Stimulated activated CD4-positive, alpha-beta T cell treated with anti-CD3 and anti-CD28 coated beads, TNF-alpha, amount 100 ng/mL, for 1 hour (primary cell): ENCODE measurements at places on chromosomes 2 and 18.

DNA sequence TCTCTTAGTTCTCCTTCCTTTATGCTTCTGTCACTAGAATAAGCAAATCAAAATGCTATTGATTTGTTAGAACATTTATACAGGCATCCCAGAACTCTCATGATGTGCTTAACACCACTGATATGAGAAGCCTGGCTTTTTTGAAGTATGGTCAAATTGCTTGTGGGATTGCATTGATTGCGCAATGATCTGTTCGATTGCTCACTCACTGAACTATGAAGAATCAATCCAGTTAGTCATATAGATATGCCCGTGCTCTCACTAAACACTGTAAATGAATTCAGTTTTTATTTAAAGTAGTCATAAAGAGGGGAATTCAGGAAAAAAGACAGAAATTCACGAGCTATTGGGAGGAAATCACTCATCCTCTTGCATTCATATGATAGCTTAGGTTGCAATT, 1237.8 kb downstream of the SUCLG1 start:
- no peak for DNase-seq

DNA sequence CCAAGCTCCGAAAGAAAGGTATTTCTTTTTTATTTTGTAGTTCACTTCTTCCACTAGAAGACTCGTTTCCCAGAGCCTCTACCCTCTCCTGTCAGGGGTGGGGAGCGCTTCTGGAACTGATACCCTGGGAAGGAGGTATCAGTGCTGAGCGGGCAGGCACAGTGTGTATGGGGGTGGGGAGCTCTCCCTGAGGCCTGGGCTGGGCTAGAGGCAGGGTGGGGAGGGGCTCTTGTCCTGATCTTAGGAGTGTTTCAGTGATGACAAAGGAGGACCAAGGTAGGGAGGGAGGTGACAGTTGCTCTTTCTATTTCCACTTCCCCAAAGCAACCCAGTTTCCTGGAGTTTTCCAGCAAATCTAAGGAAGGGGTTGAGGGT, 65.4 kb downstream of the ARHGAP25 start:
- no peak for DNase-seq

GRCh38 chr2:226579519-226579918, 220.1 kb downstream of the IRS1 start:
- DNase-seq = no peak

GRCh38 chr2:137659616-137660015, 304.7 kb upstream of the HNMT start:
- DNase-seq = no peak

DNA sequence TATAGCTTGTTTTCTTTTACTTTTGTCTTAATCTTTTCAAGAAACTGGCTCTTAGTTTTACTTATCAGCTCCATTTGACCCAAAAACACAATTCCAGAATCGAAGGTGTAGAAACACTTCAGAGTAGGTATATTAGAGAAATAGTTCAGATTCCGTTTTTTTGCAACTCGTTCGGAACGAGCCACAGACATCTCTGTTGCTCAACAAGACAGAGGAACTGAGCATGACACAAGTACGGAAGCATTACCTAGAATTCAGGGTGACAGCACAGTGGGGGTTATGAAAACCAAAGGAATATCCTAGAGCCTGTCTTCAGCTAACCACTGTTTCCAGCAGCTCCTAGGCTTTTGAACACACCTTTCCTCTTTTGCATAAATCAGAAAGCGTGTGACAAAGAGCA, 5.0 kb downstream of the HRH4 start:
- DNase-seq = no peak

GRCh38 chr2:100894796-100895156, 74.8 kb downstream of the NPAS2 start:
- no peak for DNase-seq

- no peak for DNase-seq
Observed at GRCh38 chr2:12271589-12271984, 445.1 kb upstream of the TRIB2 start.

DNA sequence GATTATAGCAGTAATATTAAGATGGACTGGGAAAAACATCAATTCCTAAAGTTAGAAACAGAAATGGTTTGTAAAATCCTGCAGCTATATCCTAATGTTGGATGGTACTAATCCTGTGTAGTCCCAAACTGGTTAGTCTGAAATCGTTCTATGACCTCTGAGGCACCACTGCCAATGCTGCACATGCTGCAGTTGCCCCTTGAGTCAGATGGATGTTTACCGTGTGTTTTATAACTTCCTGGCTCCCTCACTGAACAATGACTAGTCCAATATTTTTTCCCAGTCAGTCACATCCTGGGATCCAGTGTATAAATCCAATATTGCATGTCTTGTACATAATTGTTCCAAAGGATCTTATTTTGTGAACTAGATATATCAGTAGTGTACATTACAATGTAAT, 226.7 kb upstream of the PKDCC start:
- no peak for DNase-seq

- DNase-seq = no peak
Observed at GRCh38 chr2:52510432-52510831, 1257.2 kb upstream of the CHAC2 start.

- DNase-seq = no peak
Observed at GRCh38 chr18:71028285-71028762, 739.5 kb downstream of the SOCS6 start.

DNA sequence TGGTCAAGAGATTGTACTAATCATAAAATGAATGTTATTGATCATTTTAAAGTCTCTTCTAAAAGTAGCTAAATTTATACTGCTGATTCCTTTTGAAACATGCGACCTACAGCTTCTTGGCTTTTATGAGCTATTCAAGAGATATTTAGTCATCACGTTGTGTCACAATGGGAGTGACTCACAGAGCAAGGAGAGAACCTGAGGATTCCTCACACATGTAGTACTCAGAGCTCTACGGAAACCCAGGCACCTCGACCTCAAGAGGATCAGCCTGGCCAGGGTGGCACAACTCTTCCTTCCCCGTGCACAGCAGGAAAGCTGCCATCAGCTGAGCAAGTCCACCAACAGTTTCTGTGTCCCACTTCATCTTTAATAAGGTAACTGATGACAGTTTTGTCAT, at the start of gene DHRS9:
TSS of gene DHRS9 (plus strand) at position 223 of the 400 bp plus-strand sequence. CDS start 12,019 bp downstream, outside the sequence.
- no peak for DNase-seq

- no peak for DNase-seq
Observed at GRCh38 chr2:44038277-44038676, 42.5 kb upstream of the LRPPRC start.

GRCh38 chr18:3710712-3711301, 260.8 kb downstream of the TGIF1 start:
- DNase-seq = no peak

GRCh38 chr18:54641734-54642133, 50.7 kb downstream of the DYNAP start:
- DNase-seq = no peak

DNA sequence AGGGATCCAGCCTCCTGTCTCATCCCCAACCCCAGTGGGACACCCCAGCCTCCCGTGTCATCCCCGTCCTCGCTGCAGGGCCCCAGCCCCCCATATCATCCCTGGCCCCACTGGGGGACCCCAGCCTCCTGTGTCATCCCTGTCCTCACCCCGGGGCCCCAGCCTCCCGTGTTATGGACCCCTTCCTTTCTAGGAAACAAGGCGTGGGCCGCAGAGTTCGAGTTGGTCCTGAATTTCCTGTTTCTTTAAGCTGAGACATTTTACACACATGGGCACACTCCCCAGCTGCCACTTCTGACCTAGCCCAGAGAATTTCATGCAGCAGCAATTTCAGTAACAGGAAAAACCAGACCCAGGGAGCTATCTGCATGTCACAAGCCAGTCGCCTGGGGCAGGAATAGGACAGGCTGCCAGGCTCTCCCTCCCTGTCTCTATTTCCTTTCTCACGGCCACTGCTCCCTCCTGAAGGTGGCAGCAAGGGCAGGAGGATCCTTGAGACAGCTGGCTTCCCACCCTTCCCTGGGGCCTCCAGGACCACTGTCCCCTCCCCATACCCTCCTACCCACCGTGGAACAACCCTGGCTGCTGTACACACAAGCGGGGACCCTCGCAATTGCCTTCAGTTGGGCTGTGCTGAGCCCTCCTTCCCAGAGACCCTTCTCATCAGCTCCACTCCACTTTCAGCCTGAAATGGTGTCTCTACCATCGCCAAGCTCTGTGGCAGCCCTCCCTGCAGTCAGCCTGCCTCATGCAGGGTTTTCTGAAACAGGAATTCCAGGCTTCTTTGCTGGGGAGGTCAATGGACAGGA, 141.9 kb upstream of the ID2 start:
- DNase-seq = no peak

DNA sequence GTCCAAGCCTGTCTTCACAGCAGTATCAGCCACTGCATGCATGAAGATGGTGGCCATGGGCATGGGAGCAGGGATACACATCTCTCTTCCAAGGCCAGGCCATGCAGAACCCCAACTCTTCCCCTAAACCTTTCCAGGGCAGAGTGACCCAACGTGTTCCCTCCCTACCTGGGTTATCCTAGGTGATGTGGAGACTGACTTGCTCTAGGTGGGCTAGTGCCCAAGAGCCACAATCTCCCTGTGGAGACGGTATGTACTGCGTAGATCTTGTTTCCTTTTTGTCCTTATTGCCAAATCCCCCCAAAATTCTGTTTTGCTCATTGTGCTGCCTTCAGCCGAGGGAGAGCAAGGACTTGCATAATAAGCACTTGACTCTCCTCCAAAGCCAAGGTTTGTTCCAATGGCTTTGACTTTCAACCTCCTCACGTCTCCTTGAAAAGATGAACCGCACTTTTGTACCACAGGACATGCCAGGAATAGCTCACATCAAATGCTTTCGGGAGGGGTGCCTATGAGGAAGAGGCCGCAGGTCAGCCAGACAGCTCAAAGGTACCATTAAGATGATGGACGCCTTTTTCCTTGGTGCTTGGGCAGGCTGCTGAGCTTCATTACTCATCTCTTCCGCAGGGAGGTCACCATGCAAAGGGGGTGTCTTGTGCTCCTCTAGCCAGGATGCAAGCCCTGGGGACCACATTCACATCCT, 76.2 kb upstream of the GLI2 start:
- no peak for DNase-seq

GRCh38 chr2:124027182-124027581, 2.1 kb downstream of the CNTNAP5 start:
- no peak for DNase-seq

GRCh38 chr2:24731040-24731439, 62.2 kb downstream of the PTRHD1 start:
- no peak for DNase-seq

- DNase-seq = no peak
Observed at GRCh38 chr18:56919190-56919589, 227.7 kb upstream of the BOD1L2 start.

GRCh38 chr2:143334837-143335236, 205.6 kb downstream of the ARHGAP15 start:
- no peak for DNase-seq

DNA sequence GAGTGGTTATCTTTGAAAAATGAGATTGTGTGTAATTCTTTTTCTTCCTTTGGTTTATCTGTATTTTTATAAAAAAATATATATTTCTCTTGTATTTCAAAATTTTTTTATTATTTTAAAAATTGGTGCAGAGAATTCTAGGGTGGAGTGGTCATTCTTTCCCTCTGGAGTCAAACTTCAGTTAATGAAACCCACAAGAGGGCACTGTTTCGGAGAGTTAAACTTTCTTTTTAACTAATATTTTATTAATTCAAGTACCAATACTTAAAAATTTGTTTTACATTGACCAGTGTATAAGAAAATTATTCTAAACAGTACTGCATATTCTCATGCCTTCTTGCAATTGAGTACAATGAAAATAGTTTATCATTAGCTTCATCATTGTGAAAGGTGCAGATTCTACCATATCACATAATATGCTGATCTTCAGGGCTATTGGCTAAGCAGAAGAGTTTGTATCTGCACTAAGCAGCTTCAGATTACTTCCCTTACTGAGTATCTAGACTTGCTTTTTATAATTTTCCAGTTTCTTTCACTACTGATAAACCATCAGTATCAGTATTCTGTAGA, 50.1 kb downstream of the HS1BP3 start:
- no peak for DNase-seq

GRCh38 chr2:12921321-12921720, 204.6 kb downstream of the TRIB2 start:
- no peak for DNase-seq

GRCh38 chr18:6960656-6961055, 156.9 kb downstream of the LAMA1 start:
- DNase-seq = no peak

DNA sequence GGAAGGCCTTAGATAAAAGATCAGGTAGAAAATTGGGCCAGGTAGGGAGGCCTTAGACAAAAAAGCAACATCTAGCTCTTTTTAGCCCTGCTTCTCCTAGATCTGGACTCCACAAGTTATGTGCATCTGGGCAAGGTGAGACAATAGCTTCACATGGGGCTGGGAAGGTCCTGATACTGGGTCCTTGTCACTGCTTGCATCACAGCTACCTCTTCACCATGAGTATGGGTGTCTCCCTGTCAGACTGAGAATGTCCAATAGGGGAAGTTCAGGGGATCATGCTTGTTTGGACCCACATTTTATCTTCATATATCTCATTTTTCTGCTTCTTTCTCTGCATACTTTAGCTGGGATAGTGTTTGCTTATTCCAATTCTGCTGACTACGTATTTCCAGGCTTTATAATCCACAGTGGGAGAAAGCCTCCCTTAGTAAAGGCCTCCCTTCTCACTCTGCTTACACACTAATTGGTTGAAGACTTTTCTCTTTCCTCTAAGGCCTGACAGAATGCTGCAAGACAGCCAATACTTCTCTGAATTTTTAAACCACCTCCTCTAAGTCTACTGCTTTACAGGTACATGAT, 189.6 kb downstream of the CYRIA start:
- no peak for DNase-seq

GRCh38 chr2:36541891-36542595, 55.9 kb downstream of the FEZ2 start:
- DNase-seq = no peak

DNA sequence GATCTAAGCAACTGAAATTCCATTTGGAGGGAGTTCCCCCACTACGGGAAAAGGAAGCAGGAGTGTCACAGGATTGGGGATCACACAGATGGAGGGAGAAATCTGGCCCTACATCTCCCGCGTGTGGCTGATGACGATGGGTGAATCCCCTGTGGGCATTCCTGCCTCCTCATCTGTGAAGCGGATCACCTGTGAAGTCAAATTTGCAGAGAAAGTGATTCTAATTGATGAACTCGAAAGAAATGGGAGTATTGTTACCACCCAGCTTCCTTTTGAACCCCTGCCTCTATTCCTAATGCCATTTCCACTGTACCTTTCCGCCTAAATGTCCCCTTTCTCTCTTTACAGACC, 92.0 kb downstream of the CMPK2 start:
- no peak for DNase-seq
